Activated T-helper 1 cell treated with anti-CD3 and anti-CD28 coated beads, Interleukin-2, amount 50 U/mL, for 16 hours (primary cell): ENCODE measurements at places on chromosomes 7 and 10.

- no peak for DNase-seq
Observed at GRCh38 chr10:615583-616152, 73.8 kb downstream of the DIP2C start.

DNA sequence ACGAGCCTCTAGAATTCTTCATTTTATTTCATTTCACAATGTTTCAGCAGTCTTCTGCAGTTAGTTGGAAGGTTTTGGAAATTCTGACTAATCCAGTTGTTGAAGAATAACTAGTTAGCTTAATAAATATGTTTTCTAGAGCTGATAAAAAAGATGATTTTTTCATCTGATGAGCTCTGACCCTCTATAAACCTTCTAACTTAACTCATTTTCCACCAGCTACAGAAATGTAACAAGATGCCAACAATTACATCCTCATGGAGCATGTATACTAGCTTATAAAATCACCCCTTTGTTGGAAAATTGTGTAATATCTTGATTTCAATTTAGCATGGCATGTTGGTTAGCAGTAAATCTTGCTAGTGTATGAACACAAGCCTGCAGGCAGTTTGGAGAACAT lies 33.1 kb downstream of the KAT6B start:
- DNase-seq, result no peak

- no peak for DNase-seq
Observed at GRCh38 chr10:35096312-35096711, 6.2 kb upstream of the CUL2 start.

DNA sequence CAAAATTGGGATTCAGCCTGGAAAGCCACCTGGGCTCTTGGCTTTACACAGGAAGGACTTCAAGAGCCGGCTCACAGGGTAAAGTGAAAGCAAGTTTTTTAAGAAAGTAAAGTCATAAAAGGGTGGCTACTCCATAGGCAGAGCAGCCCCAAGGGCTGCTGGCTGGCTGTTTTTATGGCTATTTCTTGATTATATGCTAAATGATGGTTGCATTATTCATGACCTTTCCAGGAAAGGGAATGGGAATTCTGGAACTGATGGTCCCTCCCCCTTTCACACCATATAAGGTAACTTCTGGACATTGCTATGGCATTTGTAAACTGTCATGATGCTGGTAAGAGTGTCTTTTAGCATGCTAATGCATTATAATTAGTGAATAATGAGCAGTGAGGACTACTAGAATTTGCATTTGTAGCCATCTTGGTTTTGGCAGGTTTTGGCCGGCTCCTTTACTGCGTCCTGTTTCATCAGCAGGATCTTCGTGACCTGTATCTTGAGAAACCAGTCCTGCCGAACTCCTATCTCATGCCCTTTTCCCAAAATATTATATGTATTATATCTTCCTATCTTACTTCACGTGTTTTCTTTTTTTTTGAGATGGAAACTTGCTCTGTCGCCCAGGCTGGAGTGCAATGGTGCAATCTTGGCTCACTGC lies 80.5 kb downstream of the HECW1 start:
- no peak for DNase-seq

- DNase-seq, result no peak
Observed at GRCh38 chr10:71134732-71135211, 77.6 kb upstream of the UNC5B start.

DNA sequence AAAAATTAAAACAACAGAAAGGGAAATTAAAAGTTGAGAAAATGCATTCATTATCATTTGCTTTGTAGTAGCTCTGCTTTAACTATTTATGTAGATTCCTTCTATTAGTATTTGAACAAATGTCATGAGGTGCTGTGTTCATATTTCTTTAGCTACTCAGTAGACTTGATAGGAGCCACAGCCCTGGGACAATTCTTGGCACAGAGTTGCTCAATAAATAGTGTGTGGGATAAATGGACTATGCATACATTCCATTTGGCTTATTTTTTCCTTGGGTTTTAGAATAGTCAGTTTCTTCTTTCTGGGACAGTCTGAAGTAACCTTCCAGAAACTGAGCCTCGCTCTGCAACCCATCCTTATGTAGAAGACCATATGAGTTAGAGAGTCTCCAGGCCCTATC lies 13.4 kb downstream of the RPP30 start:
- DNase-seq, result no peak

DNA sequence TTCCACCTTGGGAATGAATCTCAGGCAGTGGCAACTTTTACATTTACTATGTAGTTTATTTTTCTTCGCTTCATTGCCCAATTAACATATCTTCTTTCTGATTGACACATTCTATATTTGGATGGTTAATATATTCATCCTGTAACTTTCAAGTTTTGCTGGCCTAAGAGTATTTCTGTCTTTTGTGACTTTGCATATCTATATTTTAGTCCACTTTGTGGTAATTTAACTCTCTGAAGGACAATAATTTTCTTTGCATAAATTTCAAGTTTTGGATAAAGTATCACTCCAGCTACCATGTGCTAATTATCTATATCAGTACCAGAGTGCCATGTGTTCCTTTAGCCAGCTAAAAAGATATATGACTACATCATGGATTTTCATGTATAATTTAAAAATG lies 151.5 kb upstream of the KAT6B start:
- no peak for DNase-seq

DNA sequence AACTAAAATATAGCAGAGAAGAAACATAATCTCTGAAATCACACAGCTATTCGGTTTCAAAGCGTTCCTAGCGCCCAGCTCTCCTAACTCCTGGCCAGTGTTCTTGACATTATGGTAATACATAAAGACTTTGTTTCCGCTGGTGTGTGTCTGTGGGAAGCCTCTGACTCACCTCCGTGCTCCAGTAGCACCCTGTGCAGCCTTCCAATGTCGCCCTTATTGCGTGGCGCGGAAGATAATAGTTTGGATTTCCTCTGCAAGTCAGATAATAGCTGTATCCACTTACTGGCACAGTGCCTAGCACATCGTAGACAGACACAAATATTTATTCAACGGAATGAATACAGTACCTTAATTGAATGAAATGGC lies 570 bp downstream of the BMS1 start:
- no peak for DNase-seq

- DNase-seq, result no peak
Observed at GRCh38 chr7:132757783-132758182, 181.5 kb upstream of the PLXNA4 start.

- DNase-seq, result no peak
Observed at GRCh38 chr10:3801558-3802192, 16.7 kb upstream of the KLF6 start.

DNA sequence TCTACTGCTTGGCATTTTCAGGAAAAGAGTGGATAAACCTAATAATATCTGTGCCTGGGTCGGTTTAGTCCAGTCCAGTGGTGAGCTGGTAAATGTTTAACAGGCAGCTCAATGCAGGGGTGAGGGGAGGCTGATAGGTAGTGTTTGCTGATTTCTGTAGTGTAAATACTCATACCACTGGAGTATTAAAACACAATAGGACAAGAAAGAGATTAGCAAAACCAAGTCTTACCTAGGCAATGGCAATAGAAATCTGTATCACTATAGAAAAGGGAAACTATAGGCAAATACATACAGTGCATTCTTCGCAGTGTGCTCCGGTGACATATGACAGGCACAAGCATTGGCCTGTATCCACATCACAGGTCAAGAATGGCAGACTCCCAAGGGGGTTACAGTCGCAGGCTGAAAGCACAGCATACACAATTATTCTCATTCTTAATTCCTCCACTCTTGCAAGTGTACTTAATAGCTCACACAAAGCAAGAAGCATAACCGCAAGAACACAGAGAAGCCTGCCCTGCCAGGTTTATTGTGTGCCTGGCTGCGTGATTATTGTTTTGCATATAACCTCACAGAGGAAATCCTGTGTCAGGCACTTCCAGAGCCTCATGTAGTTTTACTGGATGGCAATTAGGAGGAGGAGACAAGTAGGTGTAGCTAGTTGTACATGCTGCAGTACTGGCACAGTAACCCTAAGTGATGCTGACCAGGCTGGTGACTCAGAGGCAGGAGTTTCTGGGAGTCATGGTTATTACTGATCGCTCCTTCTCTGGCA lies 35.0 kb downstream of the LAMB4 start:
- no peak for DNase-seq

DNA sequence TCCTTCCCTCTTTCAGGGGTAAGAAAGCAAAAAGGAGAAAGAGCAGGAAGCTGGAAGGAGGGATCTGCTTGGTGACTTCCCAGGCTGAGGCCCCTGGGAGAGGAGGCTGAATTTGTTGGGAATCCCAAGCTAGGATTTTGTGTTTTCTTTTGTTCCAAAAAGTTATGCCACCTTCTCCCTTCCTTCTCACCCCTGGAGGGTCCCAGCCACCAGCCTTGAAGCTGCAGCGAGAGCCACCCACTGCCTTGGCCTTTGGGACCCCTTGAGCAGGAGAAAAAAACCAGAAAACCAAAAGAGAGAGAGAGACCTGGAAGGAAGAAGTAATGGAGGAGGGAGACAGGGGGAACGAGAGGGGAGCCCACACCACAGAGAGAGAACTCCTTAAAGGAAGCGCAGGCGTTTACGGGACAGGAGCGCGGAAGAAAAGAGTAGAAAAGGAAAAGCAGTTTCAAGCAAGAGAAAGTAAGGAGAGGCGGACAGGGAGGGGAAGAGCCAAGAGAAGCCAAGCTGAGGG lies 7.2 kb downstream of the VAX1 start:
- DNase-seq, result no peak

DNA sequence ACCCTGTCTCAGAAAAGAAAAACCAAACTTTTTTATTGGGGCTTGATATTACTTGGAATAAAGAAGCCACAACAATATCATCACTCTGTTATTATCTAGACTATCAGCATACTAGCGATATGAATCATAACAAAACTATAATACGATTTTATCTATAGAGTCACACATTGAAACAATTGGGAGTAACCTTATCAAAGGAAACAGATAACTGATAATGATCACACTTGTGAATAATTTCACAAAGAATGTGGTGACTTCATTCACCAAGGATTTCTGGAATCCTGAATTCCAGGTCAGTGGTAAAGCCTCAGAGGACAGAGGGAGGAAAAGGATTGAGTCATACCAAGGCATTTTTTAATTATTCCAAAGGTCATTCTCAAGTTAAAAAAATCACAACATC lies 32.1 kb upstream of the NMT2 start:
- no peak for DNase-seq

DNA sequence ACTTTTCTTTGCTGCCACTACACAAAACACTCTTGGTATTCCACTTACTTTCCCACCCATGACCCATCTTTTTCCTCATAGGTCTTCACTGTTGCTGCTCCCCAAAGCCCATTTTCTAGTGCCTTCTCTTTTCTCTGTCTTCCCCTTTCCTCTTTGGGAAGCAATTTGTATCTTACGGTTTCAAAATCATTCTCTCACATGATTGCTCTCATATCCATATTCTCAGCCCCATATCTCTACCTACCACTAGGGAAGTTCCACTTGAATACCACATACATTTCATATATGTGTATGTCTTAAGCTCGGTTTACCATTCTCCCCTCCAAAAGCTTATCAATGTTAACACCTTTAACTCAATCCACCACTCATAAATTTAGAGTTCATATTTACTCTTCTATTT lies 3.2 kb upstream of the UBE2D1 start:
- DNase-seq, result no peak

GRCh38 chr7:36562121-36562520 lies 162.2 kb downstream of the AOAH start:
- no peak for DNase-seq

DNA sequence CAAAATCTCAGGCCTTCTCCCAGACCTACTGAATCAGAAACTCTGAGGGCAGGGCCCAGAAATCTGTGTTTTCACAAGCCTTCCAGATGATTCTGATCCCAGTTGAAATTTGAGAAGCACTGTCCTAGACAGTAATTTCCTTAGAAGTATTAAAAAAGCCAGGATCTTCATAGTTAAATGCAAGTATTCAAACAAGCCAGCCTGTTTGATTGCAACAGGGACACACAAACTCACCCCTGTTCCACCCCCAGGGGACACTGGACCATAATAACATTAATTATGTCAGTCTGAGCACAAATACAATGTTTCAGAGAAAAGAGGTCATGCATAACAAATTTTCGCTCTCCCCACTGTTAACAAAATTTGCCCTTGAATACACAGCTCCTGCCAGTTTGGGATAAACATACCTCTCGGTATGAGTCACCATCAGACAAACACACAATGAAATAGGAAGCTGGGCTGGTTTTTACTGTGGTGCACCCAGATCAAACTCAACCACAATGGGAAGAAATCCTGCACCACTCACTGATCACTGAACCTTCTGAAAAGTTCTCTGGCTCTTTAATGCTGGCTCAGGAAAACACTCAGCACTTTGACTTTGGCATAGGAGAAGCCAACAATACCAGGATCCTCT lies 34.3 kb downstream of the ABLIM1 start:
- DNase-seq, result no peak

DNA sequence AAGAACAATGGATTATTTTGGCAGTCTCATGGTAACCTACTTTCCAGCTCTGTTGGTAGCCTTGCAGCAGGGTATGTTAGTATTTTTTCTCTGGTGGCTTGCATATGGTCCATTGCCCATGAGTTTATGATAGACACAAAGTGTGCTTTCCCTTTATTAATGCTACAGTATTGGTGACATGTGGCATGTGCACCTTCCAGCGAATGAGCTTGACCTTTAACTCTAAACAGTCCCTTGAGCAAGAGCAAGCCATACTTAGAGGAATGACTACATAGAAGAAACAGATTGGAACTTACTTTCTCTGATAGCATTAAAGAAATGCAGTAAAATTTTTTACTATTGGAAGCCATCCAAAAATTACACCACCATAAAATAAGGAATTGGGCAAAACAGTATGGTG lies 73.9 kb downstream of the VTI1A start:
- no peak for DNase-seq

DNA sequence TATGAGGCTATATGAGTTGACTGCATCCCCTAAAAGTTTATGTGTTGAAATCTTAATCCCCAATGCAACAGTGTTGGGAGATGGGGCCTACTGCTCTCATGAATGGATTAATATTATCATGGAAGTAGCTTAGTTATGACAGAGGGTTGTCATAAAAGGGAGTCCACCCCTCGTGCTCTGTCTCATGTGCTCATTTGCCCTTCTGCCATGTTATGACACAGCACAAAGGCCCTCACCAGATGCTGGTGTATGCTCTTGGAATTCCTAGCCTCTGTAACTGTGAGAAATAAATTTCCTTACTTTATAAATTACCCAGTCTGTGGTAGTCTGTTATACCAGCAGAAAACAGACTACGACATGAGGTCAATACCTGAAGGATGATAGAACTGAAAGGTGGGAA lies 17.6 kb upstream of the PANK1 start:
- DNase-seq, result no peak

DNA sequence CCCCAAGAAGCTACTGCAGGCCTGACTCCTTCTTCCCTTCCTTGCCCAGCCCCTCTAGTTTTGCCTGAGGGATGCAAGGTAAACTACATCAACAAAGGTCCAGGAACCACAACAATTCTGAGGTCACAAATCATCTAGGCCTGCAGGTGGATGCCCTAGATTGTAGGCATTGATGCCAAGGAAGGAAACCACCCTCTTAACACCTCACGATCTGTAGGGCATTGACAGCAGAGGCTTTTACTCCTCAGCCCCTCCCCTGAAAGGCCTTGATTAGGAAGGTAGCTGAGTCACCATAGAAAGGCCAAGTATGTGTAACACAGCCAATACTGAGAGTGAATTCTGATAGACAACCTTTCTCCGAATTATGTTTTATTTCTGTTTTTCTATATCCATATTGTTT lies 46.7 kb upstream of the FAM3C start:
- no peak for DNase-seq
